IMR-90 (cell line): ENCODE measurements at places on chromosomes 4 and X. TPM values are rescaled to one million over a fixed set of nuclear protein-coding genes. Genes with fewer than 3 reads are reported as not detected.
A peak's percentile ranks its signal among the peaks of the same experiment; 100 is the strongest.

GRCh38 chr4:95531141-95531540, 17.6 kb downstream of the UNC5C start:
- DNase-seq: no peak

AMTN gene
- total RNA-seq: not detected in 2 replicates

RTL9 gene
- total RNA-seq: 0.56 and 0.90 TPM in 2 replicates

DDX53 gene
- not detected in 2 replicates for total RNA-seq

CFP gene
- under 0.01 TPM in 2 replicates for total RNA-seq

GRCh38 chrX:11558972-11559371, 106.7 kb downstream of the ARHGAP6 start:
- no peak for DNase-seq

NDNF gene
- under 0.01 TPM in 1 of 2 replicates, not detected in the other for total RNA-seq

DNA sequence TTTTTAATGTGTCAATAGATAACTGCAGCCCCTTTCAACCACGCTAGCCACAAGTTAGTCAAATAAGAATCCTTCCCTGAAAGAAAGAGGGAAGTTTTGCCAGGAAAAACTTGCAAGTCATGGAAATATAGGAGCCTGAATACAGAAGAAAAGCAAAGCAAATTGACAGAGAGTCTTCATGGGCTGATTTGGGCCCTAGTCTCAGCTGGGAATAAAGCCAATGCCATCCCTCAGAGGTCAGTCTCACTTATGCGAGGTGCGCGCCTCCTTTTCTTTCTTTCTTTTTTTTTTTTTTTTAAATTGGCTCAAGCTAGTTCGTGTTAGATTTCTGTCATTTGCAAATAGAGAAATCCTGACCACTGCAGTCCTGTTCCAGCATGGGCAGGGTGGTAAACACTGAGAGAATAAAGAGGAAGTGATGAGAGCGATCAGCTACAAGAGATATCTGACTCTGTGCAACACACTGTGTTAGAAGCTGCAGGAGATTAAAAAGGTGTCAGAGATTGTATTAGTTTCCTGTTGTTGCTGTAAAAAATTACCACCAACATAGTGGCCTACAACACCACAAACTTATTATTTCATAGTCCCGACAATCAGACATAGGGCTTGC, 299.7 kb downstream of the LDB2 start:
- no peak for DNase-seq

GRCh38 chr4:42048394-42048793, 58.1 kb downstream of the SLC30A9 start:
- DNase-seq: peak; percentile 94

PRR27 gene
- total RNA-seq: not detected in 2 replicates

GRCh38 chrX:14777525-14777924, 95.3 kb downstream of the FANCB start:
- peak; percentile 35 for DNase-seq

- no peak for DNase-seq
Measured at GRCh38 chrX:39253551-39253950, 452.3 kb downstream of the MID1IP1 start.

DNA sequence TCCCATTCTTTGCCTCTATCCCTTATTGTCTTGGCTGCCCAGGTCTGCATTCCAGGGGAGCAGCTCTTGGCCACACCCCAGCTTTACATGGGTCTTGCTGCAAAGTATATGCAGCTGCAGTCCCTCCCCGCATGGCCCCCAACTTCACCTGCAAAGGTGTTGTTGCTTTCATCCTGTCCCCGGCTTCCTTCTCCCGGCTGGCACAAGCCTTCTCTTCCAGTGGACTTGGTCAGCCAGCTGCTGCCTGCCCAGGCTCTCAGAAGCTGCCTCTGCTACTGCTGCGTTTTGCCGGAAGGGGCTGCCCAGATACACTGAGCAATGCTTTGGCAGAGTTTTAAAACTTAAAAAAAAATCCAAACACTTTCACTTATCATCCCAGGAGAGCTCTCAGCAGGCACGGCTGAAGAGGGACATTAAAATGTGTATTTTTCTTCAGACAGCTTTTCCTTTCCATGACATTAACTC, 121.2 kb upstream of the PDLIM3 start:
- peak; percentile 18 for DNase-seq

- DNase-seq: no peak
Measured at GRCh38 chrX:51215266-51215665, 117.4 kb upstream of the NUDT10 start.

- DNase-seq: no peak
Measured at GRCh38 chr4:76902233-76902890, 4.4 kb upstream of the SOWAHB start.
